ENCODE measurements at places on chromosomes 2 and 18. TPM values are rescaled to one million over a fixed set of nuclear protein-coding genes. Genes with fewer than 3 reads are reported as not detected.

FOXI3 gene
- not detected for polyA plus RNA-seq

CFAP65 gene
- not detected for polyA plus RNA-seq

RFTN2 gene
- 2.0 TPM for polyA plus RNA-seq

- H3K4me1 ChIP-seq: peaks cover 8% of the 10 kb centered on the region
- no peaks in the 10 kb centered on the region for H3K27me3 ChIP-seq
- no peak overlapping the region for H3K27ac ChIP-seq
- H3K36me3 ChIP-seq: no peaks in the 10 kb centered on the region
- DNase-seq: no peak
- no peak overlapping the region for H3K4me3 ChIP-seq
These were observed 180.7 kb downstream of the NCK2 start for GRCh38 chr2:105925390-105925789.
